ENCODE measurements at places on chromosomes 3 and 15.
A peak's percentile ranks its signal among the peaks of the same experiment; 100 is the strongest.

DNA sequence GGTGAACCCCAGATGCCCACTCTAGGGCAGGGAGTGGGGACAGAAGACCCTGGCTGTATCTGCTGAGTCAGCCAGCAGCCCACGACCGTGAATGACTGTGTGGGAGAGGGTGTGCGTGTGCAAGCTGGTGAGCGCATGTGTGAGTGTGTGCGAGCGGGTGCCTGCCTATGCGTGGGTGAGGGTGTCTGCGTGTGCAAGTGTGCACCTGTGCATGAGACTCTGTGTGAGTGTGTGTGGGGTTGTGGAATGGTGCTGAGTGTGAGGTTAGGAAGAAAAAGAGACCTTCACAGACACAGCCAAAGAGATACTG lies 149.2 kb downstream of the RAB11A start:
- DNase-seq, result no peak

- DNase-seq, result no peak
These were observed 131.4 kb upstream of the IGSF10 start for GRCh38 chr3:151592287-151592686.

GRCh38 chr3:143471705-143472104 lies 352.1 kb downstream of the CHST2 start:
- no peak for DNase-seq

- DNase-seq, result no peak
These were observed 99.4 kb upstream of the DLG1 start for GRCh38 chr3:197397838-197398237.

DNA sequence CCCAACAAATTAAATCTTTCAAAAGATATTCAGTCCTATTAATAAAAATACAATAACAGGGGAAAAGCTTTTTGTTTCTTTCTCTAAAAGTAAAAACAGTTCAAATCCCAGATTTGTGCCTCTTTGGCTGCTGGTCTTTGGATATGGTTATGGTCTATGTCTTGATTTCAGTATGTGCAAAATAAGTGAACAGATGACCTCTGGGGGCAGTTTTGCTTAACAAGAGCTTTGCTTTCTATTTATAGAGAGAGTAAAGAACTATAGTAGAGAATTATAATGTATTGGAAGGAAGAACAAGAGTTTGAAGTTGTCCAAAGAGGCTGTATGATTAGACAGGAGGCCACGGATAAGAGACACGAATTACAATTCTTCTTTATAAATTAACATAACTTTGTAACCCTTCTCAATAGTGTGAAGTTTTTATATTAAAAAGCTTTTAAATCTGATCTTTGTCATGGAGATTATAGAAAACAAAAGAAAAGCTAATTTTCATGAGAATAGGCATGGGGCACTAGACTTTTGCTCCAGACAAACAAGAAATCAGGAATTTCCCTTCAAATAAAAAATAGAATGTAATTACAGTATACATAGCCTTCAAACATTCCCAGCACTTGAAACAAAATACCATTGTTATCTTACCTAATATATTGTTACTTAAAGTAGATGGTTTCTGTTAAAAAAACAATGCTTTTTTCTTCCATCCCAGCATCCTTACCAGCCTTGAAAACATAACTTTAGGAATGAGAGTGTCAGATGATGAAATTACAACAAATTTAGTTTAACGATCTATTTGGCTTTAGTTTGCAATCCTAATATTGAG lies 432.7 kb upstream of the ARHGEF26 start:
- DNase-seq, result no peak

- no peak for DNase-seq
These were observed 47.2 kb upstream of the ZBTB38 start for GRCh38 chr3:141321109-141321497.

DNA sequence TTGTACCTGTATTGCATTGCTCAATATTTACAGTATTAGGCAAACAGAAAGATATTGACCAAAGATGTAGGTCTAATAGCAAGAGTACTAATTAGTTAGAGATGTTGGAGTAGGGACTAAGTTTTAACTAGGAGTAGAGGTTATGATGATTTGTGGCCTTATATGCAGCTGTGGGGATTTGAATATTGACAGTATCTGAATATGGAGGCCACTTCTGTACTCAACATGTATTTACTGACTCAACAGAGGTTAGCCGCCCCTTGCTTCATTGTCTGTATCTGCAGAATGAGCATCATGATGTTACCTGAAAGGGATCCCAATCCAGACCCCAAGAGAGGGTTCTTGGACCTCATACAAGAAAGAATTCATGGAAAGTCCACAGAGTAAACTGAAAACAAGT lies 49.6 kb upstream of the LRTM1 start:
- no peak for DNase-seq

DNA sequence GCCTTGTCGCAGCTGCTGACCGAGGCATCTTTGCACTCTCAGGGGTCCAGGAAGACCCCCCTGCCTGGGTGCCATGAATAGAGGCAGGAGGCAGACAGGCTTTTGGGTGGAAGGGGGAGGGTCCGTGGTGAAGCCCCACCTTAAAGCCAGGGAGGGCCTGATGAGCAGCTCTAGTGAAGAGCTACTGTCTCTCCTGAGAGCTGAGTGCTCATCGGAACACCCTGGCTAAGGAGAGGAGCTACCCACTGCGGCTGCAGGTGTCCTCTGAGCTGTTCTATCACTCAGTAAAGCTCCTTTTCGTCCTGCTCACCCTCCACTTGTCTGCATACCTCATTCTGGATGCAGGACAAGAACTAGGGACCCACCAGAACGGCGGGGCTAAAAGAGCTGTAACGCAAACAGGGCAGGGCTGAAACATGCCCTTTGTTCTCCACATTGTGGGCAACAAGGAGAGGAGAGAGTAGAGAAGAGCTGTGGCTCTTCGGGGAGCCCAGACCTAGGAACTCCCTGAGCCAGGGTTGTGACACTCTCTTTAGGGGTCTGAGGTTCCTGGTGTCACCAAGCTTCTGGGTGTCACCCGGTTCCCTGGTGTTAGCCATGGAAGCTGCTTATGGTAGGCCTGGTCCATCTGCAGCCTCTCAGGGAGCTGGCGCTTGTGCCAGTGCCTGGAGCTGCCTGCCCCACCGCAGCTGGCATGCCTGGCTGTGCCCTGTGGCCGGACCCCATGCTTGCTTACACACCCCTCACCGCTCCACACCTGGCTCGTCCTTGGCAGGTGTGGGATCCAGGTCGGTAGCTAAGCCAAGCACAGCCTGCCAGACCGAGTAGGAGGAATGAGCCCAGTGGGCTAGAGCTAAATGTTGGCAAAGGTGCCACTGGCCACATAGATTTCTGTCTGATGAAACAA lies 26.2 kb upstream of the TFG start:
- no peak for DNase-seq

DNA sequence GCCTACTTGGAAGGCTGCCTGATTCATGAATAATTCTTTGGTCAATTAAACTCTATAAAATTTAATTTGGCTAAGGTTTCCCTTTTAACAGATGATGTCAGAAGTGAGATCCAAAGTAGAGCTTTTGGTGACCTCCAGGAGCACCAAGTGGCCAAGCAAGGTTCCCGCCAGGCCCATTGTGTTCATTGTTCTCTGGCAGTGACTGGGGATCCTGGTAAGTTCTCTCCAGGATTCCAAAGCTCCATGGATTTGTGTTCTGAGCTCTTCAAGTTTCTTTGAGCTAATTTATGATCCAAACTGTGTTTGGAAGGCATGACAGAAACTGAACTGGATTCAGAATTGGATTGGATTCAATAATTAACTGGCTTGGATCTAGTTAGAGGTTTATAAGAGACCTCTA lies 72.0 kb upstream of the ALDH1L1 start:
- DNase-seq, result no peak

- no peak for DNase-seq
These were observed 38.8 kb upstream of the TIMP4 start for GRCh38 chr3:12197475-12197874.

DNA sequence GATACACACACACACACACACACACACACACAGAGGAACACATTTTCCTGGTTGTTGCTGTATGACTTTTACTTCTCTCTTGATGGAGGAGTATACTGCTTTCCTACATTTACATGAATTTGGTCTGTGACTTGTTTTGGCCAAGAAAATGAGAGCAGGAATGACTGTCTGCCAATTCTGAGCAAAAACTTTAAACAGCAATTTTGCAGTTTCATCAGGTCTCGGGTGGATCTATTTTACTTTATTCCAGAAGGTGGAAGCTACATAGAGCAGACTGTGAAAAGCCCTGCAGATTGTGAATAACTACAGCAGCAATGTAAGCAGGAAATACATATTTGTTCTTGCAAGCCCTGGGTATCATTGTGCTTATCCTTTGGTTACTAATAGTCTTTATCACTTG lies 1350.0 kb upstream of the EPHA6 start:
- peak; percentile 22 for DNase-seq

Measured in tongue (tissue), 3 donors.